ENCODE measurements at places on chromosomes 1 and 21.

GRCh38 chr1:16053781-16054502 lies 10.4 kb downstream of the CLCNKB start:
- no peak for DNase-seq

DNA sequence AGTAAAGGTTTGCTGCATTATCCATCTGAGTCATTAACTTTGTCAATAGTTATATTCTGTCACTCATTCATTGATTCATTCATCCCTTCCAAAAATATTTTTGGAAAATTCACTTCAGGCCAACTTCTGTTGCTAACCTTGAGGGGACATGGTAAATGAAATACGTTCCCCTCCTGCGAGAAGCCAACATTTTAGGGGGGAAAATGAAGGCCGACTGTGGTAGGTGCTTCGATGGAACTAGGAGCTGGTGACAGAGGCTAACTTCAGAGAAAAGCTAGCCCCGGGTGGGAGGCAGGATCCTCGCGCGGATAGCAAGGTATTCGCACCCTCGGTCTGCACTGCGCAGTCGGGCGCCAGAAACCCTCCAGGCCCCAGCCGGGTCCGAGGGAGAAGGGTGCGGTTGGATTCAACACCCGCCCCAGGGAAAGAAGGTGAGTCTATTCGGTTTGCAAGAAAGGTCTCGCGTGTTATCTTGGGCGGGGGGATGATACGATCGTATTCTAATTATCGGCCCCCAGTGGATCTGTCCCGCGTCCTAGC lies 646 bp upstream of the RRP15 start:
- DNase-seq = no peak

GRCh38 chr1:116997066-116997465 lies 4.5 kb upstream of the CD101 start:
- no peak for DNase-seq

- no peak for DNase-seq
Observed at GRCh38 chr21:39386899-39387298, 38.0 kb upstream of the HMGN1 start.

- no peak for DNase-seq
Observed at GRCh38 chr1:31354283-31354682, 18.6 kb downstream of the FABP3 start.

DNA sequence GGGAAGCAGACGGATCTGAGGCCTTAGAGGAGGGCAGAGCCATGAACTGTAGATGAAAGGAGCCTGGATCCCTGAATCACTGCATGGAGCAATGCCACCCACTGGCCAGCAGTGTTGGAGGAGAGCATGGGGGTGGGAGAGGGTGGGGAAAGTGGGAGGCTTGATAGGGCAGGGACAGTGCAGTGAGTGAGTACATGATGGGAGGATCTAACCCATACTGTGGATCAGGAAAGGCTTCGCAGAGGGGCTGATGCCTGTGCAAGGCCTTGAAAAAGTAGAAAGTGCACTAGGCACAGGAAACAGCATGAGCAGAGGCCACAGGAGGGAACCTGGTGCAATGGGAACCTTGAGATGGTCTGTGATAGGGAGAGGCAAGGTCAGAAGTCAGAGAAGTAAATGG lies 391.9 kb downstream of the PTPRU start:
- DNase-seq = no peak

DNA sequence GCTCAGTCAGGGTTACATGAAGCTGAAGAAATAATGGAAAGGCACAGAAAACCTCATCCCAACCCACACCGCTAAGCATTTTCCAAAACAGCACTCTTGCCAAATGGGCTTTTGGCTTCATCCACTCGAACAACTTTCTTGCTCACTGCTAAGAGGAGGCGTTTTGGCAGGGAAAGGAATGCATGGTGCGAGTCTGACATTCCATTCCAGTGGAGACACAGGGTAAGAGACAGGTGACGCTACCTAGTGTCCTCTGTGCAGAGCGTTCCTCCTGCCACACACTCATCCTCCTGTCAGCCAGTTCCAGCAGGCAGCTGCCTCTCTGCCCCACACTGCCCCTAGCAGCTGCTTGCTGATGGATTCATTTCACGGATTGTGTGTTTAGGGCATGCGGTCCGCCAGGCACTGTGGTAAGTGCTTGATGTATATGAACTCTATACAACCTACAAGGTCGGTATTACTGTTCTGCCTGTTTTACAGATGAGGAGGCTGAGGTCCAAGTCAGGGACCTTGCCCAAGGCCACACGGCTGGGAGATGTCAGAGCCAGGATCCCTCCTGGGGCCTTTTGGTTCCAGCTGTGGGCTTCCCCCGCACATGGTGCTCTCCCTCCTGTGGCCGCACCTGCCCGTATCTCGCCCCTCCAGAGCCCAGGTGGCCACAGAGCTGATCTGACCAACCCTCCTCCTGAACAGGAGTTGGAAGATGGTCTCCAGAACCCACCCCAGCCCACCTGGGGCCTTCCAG lies 25.7 kb upstream of the BACE2 start:
- DNase-seq = peak; percentile 63

DNA sequence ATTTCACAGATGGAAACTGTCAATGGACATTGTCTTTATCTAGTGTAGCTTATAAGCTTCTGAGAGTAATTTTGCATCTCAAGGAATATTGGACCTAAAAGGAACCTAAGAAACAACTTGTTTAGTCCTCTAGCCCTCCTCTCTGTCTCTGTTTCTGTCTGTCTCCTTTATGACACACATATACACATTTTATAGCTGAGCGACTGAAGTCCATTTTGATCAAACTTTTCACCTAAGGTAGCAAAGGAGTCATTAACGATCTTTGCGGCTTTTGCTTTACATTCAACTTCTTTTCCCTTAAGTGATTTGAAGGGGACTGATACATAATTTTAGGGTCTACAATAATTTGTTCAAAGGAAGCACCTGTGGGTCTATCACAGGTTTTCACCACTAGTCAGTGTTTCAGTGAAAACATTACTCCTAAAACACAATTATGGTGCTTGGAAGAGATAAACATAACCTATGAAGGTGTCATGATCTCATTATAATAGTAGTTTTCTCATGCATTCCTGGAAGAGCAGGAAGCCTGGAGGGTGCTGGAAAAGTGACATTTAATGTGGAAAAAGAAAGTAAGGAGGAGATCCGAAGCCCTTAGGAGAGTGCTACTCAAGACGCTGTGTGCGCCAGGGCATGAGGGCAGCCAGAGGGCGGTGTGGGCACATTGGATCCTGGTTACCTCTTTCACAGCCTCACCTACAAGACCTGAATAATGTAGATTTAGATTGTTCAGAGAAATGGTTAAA lies 248.6 kb downstream of the DNM3 start:
- DNase-seq = no peak

DNA sequence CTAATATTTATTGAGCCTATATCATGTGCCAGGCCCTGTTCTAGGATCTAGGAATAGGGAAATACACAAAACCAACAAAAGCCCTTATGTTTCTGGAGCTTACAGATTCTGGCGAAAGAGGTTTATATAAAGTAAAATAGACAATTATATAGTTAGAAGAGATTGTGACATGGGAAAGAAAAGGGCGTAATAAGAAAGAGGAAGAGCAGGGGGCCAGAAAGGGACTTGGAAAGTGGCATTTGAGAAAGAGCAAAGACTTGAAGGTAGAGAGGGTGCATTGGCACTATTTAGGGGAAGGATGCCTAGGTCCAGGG lies 322.5 kb upstream of the FAM78B start:
- no peak for DNase-seq

DNA sequence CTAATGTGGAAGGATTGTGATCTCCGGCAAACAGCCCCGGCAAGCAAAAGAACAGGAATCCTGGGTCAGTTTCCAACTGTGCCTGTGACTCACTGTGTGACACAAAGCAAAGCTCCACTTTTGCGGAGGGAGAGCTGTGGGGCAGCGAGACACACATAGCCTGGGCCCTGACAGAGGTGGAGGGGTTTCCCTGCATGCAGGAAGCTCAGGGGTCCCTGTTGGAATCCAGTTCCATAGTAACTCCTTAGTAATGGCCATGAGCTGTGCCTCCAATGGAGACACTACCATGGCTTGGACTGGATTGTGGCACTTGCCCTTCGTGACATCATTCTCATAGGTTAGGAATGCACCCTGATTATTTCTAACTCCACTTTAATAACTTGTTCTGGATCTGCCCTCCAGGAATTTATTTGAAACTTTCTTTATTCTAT lies 47.0 kb upstream of the ATF3 start:
- peak; percentile 45 for DNase-seq

- no peak for DNase-seq
Observed at GRCh38 chr1:107548276-107548675, 407.4 kb downstream of the NTNG1 start.

DNA sequence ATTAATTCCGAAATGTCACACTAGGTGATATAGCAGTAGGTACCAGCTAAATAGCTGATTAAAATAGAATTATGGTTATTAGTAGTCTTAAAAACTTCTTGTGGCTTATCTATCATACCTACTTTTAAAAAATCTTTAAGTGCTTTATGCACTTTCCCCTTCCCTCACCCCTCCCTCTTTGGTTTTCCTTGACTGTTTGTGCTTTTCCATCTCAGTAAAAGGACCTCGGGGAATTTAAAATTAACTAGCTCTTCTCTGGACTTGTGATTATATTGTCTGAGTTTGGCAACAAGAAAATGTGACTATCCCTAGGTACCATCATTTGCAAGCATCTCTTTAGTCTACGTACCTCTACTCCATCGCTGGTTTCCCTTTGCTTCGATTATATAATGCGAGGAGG lies 11.2 kb downstream of the COX20 start:
- no peak for DNase-seq

Data from BJ (cell line).